ENCODE measurements at places on chromosomes 3 and 15.

DNA sequence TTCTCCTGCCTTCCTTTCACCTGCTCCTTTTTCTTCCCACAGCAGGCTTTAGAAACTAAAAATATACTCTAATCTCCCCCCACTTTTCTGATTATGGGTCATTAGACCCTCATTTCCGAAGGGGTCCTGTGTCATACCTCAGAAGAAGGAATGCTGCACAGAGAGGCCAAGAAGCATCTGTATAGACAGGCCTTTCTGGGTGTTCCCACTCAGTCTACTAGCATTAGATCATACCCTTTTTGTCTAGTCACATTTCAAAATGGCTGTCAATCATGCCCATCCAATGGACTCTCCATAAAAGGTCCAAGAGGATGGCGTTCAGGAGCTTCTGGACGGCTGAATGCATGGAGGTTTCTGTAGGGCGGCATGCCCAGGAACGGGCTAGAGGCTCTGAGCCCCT is 192.2 kb downstream of the SUCLG2 start:
- DNase-seq = no peak

DNA sequence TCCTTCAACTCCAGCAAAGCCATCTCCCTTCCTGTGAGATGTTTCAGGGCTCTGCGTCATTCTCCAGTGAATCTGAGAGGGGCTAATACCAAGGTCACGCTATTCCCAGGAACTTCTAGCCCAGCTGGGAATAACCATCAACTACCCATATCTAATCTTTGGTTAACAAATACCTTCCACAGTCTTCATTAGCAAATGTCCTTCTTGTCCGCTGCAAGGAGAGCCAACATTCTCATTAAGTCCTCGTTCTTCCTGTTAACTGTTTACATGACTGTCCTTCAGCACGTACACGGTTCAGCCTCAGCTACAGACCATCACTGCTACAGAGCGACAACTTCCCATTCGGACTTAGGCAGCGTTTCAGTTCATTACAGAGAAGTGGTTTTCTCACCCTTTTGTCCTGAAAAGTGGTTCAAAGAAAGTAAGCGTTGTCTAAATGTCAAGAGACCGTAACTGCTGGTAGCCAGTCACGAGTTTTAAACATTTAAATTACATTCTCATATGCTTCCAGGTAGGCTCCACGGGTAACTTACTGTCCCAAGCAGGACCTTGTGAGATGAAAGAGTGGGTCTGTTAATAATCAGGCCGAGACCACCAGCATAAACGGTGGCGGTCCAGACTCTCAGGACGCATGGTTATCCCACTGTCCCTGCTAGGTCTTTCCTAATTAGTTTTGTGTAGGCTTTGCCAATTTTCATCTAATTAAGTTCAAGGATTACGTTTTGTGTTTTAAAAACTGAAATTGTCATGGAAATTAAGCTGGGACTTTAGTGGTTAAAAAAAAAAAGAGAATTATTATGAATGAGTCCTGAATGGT is 63.8 kb downstream of the CHSY1 start:
- no peak for DNase-seq

GRCh38 chr15:63110428-63111026 is 11.1 kb upstream of the LACTB start:
- DNase-seq = no peak

- DNase-seq = no peak
Measured at GRCh38 chr3:36988356-36988755, 4.6 kb downstream of the EPM2AIP1 start.

GRCh38 chr15:73141216-73141900 is 89.1 kb downstream of the NEO1 start:
- DNase-seq = no peak

DNA sequence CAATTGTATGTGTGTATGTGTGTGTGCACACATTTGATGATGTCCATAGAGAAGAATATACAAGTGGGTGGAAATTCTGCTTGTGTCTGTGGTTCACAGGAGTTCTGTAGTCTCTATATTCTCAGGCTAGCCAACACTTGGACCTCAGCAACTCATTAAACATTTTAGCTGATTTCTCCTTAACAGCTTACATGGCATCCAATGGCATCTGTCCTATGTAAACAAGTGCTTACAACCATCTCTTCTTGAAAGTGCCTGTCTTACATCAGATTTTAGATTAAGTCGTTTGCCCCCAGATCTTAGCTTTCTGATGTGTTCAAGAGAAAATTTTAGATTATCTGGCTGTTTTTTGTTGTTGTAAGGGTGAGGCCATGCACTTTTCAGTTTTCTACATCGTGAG is 29.0 kb downstream of the ZNF662 start:
- no peak for DNase-seq

- no peak for DNase-seq
Measured at GRCh38 chr3:128481438-128481942, 11.5 kb downstream of the GATA2 start.

- DNase-seq = no peak
Measured at GRCh38 chr15:98728082-98728810, 79.9 kb downstream of the IGF1R start.

DNA sequence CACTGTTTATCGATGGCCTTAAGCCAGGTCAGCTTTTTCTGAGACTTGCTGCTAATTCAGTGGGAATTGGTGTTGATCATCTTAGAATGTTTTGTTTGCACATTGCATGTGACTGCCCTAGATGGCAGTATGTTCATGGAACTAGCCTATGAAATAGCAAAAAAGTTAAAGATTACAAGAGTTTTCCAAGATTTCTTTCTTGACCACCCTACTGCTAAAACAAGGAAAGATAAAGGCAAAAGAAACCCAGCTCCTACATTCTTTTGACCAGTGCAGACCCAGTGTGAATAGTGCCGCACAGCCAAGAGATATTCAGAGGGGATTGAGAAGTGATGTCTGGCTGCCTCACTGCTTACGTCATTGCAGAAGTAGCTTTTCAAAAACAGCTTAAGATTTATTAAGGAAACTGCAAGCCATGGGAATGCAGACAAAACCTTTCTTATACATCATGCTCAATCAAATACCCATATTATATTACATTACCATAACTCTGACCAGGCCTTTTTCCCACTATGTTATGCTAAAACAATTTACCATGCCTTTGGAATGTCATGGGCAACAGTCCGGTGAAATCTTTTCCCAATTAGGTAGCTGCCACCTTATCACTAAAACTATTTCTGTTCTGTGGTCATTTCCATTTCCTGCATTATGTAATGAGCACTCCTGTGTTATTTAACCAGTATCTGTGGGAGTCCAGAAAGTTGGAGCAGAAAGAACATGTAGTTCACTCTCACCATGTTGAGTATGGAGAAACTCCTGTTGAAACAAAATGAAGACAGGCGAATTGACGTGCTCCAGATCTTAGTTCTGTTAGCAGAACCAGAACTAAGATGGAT is 6.0 kb downstream of the PHLDB2 start:
- no peak for DNase-seq
